Cerebellar cortex (tissue), 1 donor: ENCODE measurements at places on chromosomes 13 and 19.

DNA sequence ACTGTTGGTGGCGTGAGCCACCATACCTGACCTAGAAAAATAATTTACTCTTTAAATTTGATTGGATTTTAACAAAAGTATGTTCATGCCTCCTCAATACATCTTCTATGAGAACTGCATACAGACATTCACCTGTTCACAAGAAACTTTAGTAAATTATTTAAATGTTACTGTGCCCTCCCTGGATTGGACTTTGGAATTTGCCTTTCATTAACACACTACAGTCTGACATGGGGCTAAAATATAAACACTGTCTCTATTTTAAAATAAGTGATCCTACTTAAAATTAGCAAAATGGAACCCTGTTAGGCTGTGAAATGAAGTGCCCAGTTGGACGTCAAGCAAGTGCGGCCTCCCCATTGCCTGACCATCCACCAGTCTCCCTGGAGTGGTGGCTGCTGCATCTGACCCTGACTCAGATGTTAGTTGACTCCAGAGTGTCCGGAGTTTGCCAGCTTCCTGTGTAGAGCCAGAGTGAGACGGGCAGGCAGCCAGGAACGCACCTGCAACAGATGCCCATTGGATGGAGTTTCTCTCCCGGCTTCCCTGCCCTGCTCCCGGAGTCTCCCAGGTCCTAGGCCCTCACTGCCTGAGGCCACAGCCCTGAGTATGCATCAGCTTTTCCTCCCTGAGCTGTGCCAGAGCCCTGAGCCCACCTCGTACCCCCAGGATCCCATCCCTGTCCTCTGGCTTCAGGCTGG is 45.9 kb upstream of the ATP11A start:
- DNase-seq: no peak

GRCh38 chr13:102799426-102800144 is 666 bp downstream of the BIVM start:
- DNase-seq: peak; percentile 24

GRCh38 chr19:35559281-35559659 is 4.2 kb downstream of the ATP4A start:
- DNase-seq: no peak

GRCh38 chr19:35468637-35469036 is 20.6 kb downstream of the FFAR2 start:
- peak; percentile 16 for DNase-seq

DNA sequence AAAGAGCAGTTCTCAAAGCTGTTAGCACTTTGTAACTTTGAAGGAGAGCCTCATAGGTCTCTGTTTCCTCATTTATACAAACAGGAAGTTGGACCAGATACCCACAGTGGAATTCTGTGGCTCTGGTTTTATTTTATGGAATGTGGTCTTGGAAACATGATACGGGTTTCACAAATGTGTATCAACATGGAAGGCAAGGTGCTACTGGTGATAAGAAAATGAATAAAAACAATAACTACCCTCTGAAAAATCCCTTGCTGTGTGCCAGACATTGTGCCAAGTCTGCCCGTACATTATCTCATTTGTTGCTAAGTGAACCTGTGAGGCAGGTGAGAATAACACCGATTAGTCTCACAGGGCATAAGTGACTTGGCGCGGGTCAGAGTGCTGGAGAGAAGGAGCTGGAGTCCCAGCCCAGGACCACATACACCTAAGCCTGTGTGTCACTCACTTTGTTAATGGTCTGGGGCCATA is 45.0 kb upstream of the RNF113B start:
- no peak for DNase-seq

GRCh38 chr19:6958791-6959190 is 62.4 kb downstream of the MBD3L2B start:
- DNase-seq: no peak

DNA sequence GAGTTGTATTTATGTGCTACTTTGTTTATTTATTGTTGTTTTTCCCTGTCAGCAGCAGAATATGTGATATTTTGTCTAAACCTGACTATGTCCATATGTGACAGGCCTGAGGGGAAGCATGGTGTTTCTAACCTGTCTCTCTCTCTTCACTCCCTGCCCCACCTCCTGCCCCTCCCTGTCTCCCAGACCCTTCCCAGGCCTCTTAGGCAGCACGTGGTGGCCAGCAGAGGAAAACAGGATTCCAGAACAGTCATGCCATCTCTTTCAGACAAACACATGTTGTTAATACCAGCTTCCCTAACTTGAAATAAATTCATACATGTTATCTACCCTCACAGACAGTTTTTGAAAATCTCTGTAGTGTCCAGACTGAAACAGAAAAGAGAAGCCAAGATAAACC is 31.0 kb upstream of the ATP11A start:
- no peak for DNase-seq

- no peak for DNase-seq
Measured at GRCh38 chr19:10518444-10519361, 1.5 kb upstream of the S1PR5 start.

- no peak for DNase-seq
Measured at GRCh38 chr13:110419381-110419791, 112.3 kb downstream of the COL4A2 start.

DNA sequence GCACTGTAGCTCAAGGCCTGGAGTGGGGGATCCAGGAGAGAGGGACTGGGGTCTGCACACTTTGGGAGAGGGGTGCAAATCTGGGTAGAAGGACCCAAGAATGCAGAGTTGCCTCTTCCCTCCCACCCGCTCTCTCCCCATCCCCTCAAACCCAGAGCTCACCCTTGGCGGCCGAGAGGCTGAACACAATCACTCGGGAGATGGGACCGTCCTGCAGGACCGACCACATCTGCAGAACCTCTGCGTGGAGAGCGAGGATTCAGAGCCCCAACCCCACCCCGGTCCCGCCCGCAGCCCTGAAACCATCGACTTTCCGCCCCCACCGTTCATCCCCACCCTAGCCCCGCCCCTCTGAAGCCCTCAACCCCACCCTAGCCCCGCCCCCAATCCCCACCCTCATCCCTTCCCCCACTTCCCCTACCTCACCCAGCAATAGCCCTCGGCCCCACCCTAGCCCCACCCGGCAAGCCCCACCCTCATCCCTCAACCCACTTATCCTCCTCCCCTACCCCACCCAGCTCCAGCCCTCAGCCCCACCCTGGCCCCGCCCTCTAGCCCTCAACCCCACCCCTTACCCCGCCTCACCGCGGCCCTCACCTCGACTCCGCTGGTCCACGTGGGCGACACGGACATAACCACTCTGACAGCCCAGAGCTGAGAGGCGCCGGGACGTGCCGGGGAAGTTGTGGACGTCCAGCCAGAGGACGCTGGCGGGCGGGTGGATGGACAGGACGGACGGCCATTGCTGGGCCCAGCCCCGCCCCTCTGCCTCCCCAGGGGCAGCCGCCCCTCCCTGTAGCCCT is 4.1 kb downstream of the KPTN start:
- DNase-seq: no peak

DNA sequence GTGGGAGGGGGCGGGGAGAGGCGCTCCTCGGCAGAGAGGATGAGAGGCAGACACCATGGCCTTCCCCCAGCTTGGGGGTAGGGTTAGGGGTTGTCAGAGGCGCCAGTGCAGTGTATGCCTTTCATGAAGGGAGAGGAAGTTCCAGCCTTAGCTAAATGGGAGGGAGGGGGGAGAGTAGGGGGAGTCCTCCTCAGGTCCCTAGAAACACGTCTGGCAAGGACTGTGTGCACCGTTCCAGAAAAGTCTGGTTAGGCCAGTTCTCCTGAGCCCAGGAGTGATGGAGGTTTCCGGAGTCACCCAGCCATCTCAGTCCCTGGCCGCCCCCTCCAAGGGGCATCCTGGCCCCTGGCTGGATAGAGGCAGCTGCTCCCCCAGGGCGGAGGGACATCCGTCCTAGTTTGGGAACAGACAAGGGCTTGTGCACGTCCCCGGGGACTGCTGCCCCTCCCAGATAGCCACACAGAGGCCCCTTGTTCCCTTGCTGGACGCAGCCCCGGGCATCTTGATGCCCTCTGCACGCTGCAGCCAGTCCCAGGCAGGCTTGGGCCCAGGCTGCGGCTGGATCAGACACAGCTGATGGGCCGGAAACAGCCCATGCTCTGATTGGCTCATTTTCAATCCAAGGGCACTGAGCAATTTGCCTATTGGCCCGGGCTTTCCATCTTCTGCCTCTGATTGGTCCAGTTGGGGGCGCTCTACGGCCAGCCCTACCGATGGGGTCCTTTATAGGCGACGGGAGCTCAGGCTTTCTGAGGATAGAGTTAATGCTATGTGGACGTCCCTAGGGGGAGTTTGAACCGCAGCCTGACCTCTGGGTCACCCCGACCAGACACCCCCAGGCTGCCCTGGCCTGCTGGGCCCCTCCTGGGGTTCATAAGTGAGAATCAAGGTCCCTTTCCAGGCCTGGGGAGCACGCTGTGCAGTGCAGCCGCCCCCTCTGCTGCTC is 3.8 kb downstream of the S1PR2 start:
- DNase-seq: no peak

DNA sequence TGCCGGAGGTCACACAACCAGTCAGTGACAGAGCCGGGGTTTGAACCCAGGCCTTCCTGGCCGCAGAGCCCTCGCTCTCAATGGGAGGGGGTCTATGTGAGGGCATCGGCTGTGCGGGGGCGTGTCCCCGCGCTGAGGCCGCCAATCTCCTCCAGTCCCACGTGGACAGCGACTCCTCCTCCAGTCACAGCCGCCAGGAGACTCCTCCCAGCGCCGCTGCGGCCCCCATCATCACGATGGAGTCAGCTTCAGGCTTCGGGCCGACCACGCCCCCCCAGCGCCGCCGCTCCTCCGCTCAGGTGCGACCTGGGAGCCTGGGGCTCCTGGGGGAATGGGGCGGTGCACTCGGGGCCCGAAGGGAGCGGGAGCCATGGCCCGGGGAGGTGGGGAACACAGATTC is 6.0 kb downstream of the SPRED3 start:
- DNase-seq: no peak

- DNase-seq: no peak
Measured at GRCh38 chr13:87057807-87058520, 613.2 kb upstream of the SLITRK5 start.

DNA sequence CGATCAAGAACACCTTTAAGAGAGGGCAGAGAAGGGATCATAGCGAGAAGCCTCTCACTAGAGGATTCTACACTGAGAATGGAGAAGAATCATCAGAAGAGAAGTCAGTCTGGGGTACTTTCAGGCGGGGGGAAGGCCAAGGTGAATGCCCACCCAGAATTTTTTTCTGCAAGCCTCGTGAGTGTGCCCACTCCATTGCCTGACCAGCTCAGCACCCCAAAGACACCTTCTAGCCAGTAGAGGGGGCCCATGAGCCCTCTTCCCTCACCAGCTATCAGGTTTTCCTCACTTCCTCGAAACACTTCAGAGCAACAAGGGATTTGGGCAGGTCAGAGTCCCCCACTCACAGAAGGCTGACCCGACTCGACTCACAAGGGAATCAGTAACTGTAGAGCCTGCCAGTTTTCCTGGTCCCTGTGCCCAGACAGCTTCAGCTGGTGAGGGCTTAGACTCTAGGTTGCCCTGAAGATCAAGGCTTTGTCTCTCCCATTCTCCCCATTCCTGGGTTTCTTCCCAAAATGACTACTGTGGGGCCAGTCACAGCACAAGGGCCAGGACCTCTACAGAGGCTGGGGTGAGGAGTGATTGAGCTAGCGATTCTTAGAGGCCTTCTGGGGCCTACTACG is 18.4 kb downstream of the NLRP13 start:
- no peak for DNase-seq

GRCh38 chr13:87893186-87893585 is 222.0 kb downstream of the SLITRK5 start:
- DNase-seq: no peak

DNA sequence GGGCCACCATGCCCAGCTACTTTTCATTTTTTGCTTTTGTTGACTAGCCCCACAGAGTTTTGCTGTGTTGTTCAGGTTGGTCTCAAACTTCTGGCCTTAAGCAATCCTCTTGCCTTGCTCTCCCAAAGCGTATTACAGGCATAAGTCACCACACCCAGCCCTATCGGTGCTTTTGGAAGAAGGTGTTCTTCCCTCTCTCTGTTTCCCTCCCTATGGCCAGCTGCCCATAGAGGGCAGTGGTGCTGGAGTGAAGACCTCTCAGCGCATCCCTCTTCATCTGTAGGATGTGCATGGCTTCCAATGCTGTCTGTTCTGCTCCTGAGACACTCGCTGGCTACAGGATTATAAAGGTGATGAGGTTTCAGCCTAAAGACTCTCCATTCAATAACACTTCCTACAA is 1.3 kb upstream of the CD22 start:
- no peak for DNase-seq

DNA sequence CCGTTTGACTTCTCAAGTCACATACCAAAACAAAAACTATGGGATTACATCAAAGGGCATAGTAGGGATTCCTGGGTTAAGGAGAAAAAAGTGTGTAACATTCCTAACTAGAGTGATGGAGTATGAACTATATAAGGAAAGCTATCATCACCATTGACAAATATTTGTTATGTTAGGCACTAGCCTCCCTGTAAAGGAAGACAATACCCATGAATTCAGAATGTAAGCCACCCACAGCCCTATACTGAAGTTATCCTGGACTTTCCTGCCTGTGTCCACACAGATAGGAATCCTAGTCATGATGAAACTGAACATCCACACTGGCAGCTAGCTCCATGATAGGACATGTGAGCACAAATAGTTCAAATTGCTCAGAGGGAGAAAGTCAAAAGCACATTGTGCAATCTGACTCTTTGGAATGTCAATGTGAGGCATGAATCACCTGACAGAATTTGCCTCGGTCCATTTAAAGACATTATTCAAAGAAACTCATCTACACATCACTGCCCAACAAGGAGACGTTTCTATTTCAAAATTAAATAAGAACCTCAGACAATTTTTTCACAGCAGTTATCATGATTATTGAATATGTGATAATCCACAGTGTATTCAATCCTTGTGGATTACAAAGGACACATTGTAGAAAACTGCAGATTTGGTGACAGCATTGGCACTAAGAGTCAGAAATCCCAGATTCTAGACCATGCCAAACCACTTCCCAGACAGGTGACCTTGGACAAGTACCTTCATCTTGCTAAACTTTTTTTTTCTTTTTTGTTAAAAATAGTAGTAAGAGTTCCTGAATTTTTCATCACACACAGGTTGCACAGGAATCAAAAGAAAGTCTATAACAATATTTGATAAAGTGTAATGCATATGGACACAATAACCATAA is 529.3 kb downstream of the IRS2 start:
- DNase-seq: no peak

DNA sequence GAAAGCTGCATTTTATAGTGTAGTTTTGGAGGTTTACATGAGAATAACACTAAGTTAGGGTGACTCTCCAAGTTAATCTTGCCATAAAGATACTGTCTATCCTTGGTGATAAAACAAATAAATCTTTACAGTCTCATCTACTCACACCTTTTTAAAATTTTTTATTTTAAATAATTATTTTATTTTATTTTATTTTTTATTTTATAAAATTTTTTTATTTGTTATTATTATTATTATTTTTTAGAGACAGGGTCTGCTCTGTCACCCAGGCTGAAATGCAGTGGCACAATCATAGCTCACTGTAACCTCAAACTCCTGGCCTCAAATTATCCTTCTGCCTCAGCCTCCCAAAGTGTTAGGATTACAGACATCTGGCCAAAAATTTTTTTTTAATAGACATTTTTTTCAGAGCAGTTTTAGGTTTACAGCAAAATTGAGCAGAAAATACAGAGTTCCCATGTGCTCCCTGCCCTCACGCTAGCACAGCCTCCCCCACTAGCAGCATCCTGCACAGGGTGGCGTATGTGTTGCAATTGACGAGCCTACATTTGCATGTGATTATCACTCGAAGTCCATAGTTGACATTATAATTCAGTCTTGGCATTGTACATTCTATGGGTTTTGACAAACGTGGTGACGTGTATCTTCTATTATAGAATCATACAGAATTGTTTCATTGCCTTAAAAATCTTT is 41.0 kb downstream of the RASL11A start:
- DNase-seq: no peak

- no peak for DNase-seq
Measured at GRCh38 chr13:75871059-75871458, 234.9 kb downstream of the LMO7 start.
